ENCODE measurements at places on chromosomes 6 and 20.
A peak's percentile ranks its signal among the peaks of the same experiment; 100 is the strongest.

GRCh38 chr20:11468880-11469279 is 448.8 kb upstream of the BTBD3 start:
- no peak for DNase-seq

DNA sequence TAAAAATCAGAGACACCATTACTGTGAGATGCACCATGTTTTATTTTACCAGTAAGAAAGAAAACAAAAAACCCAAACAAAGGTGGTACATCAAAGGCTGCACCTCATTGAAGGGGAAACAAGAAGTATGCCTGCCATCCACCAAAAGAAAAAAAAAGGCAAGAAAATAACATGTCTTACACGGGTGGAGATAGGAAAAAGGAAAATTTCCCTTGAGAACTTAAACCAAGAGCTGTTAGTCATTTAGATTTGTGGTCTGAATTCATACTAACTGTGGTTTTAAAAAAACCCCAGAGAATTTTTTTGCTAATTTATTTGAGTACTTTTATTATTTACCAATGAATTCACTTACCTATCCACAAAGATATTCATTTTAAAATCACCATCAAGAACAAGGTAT is 144.0 kb downstream of the LRRC1 start:
- no peak for DNase-seq

DNA sequence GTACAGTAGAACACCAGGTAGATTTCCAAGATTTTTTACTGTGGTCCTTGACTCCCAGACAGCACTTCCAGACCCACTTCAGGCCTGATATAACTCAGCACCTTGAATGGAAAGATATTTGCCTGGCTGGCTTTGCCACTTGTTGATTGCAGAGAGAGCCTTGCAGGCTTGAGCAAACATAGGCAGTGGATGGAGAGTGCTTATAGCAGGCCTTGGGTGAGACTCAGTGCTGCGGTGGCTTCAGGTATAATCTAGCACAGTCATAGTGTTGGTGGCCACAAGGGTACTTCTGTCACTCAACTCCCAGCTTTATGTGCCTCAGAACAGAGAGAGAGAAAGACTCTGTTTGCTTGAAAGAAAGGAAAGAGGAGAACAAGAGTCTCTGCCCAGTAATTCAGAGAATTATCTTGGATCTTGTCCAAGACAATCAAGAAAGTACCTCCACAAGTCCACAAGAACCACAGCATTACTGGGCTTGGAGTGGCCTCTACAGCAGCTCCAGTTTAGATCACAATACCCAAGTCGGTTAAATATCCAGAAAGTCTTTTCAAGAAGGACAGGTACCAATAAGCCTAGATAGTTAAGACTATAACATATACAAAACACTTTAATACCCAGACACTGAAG is 70.5 kb upstream of the FKBP1C start:
- DNase-seq, result no peak

- no peak for DNase-seq
Measured at GRCh38 chr6:13715444-13715883, 3.8 kb upstream of the RANBP9 start.

GRCh38 chr20:58039274-58040092 is 189.0 kb downstream of the ANKRD60 start:
- no peak for DNase-seq

- no peak for DNase-seq
Measured at GRCh38 chr6:87724983-87725811, 23.2 kb upstream of the AKIRIN2 start.

DNA sequence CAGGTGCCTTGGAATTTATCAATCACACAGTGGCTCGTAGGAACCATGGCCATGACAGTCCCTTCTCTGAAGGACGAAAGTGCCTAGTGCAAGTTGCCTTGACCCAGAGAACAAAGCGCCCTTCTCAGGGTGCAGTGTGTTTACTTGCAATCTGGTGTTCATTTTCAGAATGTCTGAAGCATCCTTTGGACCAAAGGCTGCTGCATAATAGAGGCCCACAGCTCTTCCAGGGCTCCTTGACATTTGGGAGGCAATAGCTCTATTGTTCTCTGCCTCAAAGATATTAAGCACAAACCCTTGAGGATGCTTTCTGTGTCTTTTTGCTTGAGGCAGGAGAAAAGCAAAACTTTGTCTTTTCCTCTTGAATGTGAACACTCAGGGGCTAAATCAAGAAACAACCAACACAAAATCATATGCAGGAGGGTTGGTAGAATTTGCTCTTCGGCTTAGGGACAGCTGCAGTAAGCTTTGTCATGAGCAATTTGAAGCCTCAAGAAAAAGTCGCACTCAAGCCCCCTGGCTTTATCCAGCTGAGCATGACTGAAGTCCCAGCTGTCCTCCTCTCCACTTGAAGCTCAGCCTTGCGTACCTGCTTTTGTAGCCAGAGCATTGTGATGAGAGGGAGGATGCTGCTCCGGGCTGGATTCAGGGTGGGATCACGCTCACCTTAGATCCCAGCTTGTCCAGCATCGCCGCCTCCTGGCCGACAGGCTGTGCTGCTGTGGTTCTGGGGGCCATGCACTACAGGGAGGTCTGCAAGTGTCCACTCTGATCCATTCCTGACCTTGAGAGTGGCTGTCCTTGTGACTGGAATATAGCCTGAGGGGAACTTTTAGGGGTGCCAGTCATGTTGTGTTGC is 495.4 kb downstream of the CDH26 start:
- no peak for DNase-seq

- no peak for DNase-seq
Measured at GRCh38 chr6:50185006-50185405, 135.3 kb upstream of the DEFB112 start.

DNA sequence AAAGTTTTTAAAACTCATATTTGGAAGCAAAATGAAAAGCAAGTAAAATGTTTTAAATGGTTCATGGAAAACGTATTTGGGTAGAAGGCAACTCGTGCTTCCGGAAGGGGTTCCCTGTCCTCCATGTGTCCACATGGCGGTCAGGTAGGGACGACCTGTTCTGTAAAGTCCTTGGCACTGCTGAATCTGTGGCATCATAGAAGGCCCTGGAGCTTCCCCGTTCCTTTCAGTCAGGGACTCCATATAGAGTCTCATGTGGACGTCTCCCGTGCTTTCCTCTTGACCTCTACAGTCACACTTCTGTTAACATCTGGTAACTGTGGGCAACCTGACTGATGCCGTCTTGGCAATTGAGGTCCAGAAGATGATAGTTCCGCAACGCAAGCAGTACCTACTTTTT is 11.4 kb downstream of the DYNLT1 start:
- DNase-seq, result no peak

DNA sequence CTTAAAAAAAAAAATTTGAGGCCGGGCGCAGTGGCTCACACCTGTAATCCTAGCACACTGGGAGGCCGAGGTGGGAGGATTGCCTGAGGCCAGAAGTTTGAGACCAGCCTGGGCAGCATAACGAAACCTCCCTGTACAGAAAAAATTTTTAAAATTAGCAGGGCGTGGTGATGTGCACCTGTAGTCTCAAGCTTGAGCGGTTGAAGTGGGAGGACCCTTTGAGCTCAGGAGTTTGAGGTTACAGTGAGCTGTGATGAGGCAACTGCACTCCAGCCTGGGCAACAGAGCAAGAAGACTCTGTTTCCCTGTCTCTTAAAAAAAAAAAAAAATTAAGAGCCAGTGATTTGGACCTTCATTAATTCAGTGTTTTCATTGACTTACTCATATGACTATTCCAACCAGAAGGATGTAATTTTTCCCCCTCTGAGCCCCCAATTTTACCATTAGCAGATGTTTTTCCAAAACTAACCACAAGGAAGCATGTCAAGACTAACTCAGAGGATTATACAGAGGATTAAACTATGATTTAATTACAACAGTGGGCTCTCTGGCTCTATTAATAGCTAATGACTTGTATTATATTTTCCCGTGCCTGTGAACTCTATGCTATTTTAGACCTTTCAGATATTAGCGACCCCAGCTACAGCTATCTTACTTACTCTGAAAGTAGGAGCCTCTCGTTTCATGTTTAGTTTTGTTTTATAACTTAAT is 75.1 kb downstream of the ARID1B start:
- no peak for DNase-seq

GRCh38 chr20:39048000-39048696 is 86.0 kb downstream of the DHX35 start:
- DNase-seq, result peak; percentile 80

DNA sequence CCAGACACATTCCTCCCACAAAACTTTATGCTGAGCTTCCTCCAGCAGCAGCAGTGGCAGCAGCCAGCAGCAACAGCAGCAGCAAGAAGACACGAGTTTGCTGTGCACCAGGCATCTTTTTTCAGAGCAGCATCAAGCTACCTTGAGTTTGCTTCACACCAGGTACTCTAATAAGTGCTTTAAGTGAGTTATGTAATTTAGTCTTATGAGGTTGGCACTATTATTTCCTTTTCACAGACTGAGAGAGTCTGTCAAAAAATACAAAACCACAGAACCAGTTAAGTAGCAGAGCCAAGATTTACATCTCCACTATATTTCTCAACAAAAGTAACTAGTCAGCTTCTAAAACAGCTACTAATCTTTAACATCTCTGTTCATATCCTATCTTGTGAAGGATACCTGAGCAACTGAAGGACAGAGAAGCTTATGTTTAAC is 23.7 kb downstream of the RANBP9 start:
- no peak for DNase-seq

DNA sequence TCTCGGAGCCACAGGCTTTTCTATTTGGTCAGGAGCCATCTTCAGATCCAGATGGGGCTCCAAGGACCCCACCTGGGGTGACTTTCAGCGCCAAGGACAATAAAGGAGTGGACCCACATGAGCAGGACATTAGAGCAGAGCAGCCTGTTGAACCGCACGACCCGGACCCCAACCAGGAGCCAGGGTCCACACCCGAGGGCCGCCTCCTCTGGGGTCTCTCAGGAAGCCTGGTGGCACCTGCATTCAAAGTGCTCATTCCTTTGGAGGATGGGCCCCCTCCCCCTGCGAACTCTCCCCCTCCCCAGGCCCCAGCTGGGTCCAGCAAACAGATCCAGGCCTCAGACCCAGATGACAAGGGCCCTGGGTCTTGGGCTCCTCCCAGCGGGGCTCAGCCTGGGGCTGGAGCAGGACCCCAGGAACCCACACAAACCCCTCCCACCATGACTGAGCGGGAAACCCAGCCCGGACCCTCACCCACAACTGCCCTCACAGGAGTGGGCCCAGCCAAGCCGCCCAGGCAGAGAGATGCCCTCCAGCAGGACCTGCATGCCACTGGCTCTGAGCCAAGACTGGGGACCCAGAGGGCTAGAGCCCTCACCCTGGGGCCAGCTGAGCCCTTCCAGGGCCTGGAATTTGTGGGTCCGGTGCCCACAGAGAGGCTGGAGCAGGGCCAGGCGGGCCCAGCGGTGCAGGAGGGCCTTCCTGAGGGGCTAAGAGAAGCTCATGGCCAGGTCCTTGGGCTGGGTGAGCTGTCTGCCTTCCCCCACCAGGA is 23.9 kb downstream of the RAB44 start:
- DNase-seq, result no peak

- DNase-seq, result no peak
Measured at GRCh38 chr6:170289180-170289931, 1.5 kb downstream of the DLL1 start.

GRCh38 chr20:1383623-1384404 is 9.0 kb downstream of the FKBP1A start:
- peak; percentile 11 for DNase-seq

GRCh38 chr20:48102931-48103660 is 317.8 kb upstream of the SULF2 start:
- peak; percentile 23 for DNase-seq

DNA sequence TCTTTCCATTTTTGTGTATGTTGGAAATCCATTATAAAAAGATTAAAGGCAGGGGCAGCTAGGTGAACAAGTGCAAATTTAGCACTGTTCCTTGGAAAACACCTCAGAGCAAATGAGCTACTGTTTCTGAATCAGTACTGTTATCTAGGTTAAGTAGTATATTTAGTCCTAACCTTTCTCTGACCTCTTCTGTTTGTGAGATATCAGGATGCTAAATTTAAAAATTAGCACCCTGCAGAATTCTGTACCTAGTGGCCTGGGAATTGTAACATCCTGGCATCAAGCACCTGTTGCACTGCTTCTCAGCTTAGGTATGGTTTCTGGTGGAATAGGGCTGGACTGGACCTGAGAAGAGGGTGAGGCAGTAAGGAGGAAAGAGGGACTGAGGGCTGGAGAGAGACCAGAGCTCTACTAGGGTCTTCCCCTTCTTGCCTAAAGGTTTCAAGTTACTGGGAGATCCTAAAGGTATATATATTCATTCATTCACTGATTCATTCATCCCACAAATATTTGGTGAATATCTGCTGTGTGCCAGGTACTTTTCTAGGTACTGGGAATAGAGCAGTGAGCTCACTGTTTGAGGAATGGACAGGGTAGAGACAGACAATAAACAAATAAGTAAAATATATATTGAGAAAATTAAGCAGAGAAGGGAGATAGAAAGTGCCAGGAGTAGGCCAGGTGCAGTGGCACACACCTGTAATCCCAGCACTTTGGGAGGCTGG is 5.2 kb downstream of the ZNF76 start:
- no peak for DNase-seq

DNA sequence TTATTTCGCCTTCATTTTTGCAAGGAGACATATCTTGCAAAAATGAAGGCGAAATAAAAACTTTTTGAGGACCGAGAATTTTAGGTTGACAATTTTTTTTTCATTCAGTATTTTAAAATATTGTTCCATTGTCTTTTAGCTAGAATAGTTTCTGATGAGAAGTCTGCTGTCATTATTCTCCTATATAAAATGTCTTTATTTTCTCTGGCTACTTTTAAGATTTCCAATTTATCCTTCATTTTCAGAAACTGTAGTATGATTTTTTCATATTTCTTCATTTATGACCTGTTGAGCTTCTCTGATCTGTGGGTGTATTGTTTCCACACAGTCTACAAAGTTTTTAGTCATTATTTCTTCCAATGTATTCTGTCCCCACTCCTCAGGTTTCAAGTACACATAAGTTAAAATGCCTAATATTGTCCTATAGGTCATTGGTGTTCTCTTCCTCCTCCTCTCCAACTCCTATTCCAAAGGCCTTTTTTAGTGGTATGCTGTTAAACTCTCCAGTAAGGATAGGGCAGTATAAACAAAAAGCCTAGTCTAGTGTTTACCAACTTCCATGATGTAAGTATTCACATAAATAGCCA is 15.7 kb downstream of the AHI1 start:
- DNase-seq, result no peak

DNA sequence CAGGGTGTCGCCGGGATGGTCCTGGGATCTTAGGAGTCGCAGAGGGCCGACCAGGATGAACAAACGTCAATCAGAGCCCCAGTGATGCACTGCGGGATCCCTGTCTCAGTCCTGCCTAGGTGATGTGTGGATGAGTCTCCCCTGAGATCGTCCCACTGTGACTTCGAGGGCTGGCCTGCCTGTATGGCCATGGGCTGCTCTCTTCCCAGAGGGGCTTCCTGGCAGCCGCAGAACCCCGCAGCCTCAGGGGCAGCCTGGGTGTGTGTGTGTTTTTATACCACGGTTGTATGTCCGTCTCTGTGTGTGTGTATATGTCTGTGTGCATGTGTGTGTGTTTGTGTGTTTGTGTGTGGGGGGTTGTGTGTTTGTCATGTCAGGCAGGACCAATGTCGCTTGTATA is 111.6 kb downstream of the MYLK4 start:
- no peak for DNase-seq

GRCh38 chr20:46852313-46852712 is 42.3 kb upstream of the EYA2 start:
- no peak for DNase-seq

- DNase-seq, result no peak
Measured at GRCh38 chr6:119871520-119871919, 522.0 kb upstream of the MAN1A1 start.

- DNase-seq, result no peak
Measured at GRCh38 chr6:156982168-156982567, 205.0 kb downstream of the ARID1B start.

Data from kidney capillary endothelial cell (primary cell).